Dermis lymphatic vessel endothelial cell (primary cell): ENCODE measurements at places on chromosomes 7 and 10. TPM values are rescaled to one million over a fixed set of nuclear protein-coding genes. Genes with fewer than 3 reads are reported as not detected.

Gene PKD2L1
- not detected in 2 replicates for total RNA-seq

Gene NXPH1
- not detected in 2 replicates for total RNA-seq

Gene TAS2R5
- 0.11 and 0.52 TPM in 2 replicates for total RNA-seq

Gene SFRP4
- under 0.01 TPM in 1 of 2 replicates, not detected in the other for total RNA-seq

Gene BCAP29
- 74.1 and 79.2 TPM in 2 replicates for total RNA-seq

Gene KLF14
- total RNA-seq, result not detected in 2 replicates

Gene NPFFR1
- not detected in 2 replicates for total RNA-seq
